ENCODE measurements at places on chromosomes 7 and 10. TPM values are rescaled to one million over a fixed set of nuclear protein-coding genes. Genes with fewer than 3 reads are reported as not detected.

DNA sequence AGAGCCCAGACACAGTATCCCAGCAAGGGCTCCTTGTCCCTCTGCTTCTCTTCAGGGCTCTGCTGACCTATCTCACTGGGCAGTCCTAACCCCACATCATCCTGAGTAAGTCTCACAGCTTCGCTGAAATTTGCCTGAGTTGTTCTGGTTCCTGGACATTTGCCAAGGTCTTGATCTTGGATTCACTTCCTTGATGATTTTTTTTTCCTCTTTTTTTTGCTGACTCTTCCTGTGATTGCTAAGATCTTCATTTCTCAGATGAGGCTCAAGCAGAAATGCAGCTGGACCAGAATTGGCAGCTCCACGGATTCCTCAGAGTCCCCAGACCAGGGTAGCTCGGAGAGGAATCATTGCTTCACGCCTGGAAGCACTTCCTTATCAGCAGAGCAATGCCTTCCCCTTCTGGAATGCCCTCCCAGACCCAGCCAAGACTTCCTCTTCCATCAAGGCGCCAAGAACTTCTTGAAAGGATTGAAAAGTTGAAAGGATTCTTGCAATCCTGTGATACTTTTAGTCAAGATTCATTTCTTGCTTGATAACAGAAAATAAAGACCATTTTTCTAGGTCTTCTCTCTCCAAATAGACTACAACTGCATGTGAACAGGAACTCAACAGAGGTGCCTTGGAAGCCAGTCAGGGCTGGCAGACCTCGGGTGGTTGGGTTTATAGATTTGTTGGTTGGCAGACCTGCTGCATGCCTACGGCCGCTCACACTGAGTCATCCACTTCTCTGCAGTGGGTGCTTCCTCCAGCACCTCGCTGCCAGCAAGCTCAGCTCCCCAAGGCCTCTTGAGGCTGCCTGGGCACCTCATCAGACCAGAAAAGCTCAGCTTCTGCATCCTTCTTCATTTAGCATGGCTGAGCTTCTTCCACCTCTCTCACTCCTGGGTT is 8.8 kb upstream of the AFAP1L2 start:
- DNase-seq: peak; percentile 26

- no peak for DNase-seq
These were observed 13.2 kb downstream of the ERVW-1 start for GRCh38 chr7:92464515-92464914.

- peak; percentile 61 for DNase-seq
These were observed 86.1 kb upstream of the DNAJB6 start for GRCh38 chr7:157250605-157251228.

The UCN3 gene
- total RNA-seq: not detected

DNA sequence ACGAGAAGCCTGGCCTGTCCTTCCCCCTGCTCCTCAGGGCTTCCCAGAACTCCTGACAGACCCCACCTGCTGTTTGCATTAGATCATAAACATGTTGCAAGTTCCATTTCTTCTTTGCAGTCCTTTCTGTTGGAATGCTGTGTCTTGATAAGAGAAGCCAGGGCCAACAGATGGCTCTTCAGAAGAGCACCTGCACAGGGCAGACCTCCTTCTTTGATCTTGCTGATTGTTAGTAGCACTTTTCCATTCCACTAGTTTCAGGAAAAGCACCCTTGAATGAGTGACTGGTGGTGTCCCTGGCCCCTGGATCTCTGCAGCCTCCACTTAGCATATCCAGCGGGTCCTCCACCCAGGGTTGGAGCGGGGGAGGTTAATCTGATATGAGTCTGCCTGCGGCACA is 243.2 kb downstream of the GFRA1 start:
- DNase-seq: no peak

DNA sequence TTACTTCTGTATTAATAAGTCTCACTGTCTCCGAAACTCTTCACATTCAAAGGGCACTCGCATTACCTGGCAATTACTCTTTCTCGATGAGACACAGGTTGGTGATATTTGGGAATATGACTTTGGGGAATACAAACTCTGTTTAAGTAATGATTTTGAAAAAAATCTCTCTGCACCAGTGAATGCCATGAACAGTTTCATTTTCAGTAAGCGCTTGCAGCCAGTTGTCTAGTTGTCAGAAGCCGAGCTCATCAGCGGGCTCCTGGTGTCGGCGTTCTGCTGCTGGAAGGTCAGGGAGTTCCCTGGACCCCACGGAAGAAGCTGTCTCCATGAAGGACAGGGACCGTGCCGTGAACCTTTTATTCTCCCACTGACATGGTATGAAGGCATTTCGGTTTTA is 57.7 kb downstream of the PTPRE start:
- peak; percentile 46 for DNase-seq

DNA sequence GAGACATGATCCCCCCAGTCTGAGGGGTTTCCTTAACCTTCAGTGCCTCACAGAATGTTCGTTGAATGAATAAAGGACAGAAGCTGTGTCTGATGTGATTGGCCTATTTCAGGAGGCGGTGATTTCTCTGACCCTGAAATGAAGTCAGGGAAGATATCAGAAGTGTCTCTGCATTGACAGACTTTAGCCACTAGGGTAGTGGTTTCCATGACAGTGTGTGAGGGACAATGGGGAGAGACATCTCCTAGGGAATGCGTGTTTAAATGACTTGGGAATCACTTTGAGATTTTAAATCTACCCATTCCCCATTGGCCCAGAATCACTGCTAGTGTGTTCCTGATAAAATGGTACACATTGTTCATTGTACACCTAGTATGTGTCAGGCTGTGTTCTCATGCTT is 132.0 kb downstream of the CFAP58 start:
- DNase-seq: no peak

The CPEB3 gene
- total RNA-seq: 6.2 TPM

The TUBAL3 gene
- total RNA-seq: not detected

The MMP21 gene
- not detected for total RNA-seq

- DNase-seq: no peak
These were observed 1044.9 kb downstream of the TYW1 start for GRCh38 chr7:68041554-68041953.

The XRCC2 gene
- 0.52 TPM for total RNA-seq

GRCh38 chr10:103109821-103110220 is 83.3 kb downstream of the NT5C2 start:
- DNase-seq: no peak

GRCh38 chr10:24590697-24591457 is 132.8 kb downstream of the ARHGAP21 start:
- DNase-seq: no peak

DNA sequence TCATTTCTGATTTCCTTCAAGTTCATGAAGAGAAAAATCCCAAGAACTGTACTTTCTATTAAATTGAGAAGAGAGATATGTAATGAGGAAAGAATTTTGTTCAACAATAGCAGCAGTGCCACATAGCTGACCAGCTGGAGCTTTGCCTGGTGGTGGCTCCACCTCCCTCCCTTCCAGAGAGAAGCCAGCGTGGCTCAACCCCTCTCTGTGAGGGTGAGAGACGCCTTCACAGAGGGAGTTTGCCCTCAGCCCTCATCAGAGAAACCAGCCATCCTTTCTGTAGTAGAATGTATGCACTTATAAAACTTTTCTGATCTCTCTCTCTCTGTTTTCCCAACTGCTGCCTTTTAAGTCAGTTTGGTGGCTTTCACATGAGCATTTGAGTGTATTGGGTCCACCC is 20.5 kb upstream of the COL1A2 start:
- DNase-seq: peak; percentile 65

DNA sequence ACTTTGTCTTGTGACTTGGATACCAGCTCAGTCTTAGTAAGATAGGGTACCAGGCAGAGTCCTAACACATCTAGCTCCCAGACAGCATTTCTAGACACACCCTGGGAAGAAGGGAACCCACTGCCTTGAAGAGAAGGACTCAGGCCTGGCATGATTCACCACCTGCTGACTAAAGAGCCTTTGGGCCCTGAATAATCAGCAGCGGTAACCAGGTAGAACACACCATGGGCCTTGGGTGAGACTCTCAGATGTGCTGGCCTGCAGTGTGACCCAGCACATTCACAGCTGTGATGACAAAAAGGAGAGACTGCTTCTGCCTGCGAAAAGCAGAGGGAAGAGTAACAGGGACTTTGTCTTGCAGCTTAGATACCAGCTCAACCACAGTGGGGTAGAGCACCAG is 10.4 kb upstream of the TNKS2 start:
- DNase-seq: no peak

The FOXI2 gene
- not detected for total RNA-seq

The HTR5A gene
- not detected for total RNA-seq

The OPN1SW gene
- total RNA-seq: not detected

DNA sequence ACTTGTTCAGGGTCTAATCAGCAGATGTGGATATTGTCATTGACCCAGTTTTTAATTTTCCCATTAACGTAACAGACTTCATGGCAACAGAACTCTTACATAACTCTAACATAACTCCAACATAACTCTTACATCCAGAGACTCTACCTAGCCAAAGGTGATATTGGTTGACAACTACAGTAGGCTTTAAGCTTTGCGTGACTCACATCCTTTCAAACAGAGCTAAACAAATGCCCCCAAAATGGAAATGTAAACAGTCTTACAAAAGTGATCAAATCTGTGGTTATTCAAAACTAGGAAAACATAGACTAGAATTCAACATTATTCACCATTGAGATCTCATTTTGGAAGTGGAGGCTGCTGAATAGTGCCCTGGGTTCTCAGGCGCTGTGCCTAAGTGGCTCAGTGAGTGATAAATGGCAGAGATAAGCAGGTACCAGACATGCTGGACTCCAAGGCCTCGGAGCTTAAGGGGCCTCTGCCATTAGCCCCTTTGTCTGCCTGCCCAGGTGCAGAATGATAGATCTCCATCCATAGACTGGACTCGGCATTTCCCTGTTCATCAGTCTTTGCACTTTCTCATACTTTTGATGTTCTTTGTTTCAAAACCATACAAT is 34.3 kb upstream of the BTBD16 start:
- DNase-seq: no peak

The ARID5B gene
- 37.6 TPM for total RNA-seq

- no peak for DNase-seq
These were observed 182.1 kb downstream of the EVX1 start for GRCh38 chr7:27424749-27425148.

DNA sequence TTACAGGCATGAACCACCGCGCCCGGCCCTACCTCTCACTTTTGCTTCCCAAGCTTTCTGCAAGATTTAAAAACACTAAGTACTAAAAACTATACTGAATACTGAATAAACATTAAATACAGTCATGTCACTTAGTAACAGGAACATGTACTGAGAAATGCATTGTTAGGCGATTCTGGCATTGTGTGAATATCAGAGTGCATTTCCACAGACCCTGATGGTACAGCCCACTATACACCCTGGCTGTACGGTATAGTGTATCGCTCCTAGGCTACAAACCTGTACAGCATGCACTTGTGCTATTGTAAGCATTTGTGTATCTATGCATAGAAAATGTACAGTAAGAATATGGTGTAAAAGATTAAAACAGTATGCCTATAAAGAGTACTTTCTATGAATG is 29.1 kb downstream of the PDIA4 start:
- no peak for DNase-seq

GRCh38 chr10:133242611-133243356 is 5.1 kb downstream of the VENTX start:
- no peak for DNase-seq
